ENCODE measurements at places on chromosomes 6 and 20.

- DNase-seq, result no peak
Observed at GRCh38 chr20:37388831-37389230, 42.9 kb downstream of the SRC start.

- DNase-seq, result peak; percentile 15
Observed at GRCh38 chr20:17431621-17432364, 99.4 kb downstream of the BFSP1 start.

GRCh38 chr6:155791891-155792290 lies 336.3 kb upstream of the NOX3 start:
- no peak for DNase-seq

GRCh38 chr6:33696548-33697518 lies 14.7 kb downstream of the UQCC2 start:
- DNase-seq, result no peak

GRCh38 chr6:125918681-125919566 lies 37.6 kb upstream of the HINT3 start:
- peak; percentile 99 for DNase-seq
